Heart left ventricle (tissue), 16 donors: ENCODE measurements at places on chromosomes 2 and 18. TPM values are rescaled to one million over a fixed set of nuclear protein-coding genes. Genes with fewer than 3 reads are reported as not detected.

- DNase-seq, result no peak
Observed at GRCh38 chr2:234674781-234675201, 177.9 kb upstream of the ARL4C start.

The LYPD6B gene
- total RNA-seq, result not detected

DNA sequence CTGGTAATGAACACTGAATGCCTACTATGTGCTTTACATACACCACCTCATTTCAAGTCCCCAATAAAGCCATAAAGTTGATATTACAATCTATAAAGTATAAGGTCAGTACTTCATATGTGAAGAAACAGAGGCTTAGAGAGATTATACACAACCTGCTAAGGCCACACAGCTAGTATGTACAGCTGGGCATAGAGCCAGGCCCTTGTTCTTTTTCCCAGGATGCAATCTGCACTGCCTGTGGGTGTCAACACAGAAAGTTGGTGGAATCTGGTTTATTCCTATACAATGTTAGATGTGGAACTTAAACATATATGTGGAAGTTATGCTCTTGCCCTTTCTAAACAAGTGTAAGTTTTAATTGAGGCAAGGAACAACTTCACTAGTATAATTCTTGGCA, 32.8 kb downstream of the INSIG2 start:
- DNase-seq, result no peak

DNA sequence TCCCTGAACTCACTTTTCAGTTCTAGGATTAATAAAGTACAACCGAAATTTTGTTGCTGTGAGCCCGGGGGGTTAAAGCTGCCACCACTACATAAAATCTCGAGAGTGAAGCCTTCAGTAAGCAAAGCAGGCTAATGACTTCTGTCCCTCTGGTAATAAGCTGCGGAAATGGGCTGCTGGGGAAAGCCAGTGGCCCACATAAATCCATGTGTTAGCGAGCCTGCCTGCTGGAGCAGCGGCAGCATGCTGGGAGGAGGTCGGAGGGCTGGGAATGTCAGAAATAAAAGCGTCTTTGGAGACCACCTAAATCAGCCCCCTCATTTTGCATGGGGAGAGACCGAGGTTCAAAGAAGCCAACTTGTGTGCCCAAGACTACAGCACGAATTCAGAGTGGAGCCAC, 371.7 kb downstream of the TNS1 start:
- no peak for DNase-seq

The SH3RF3 gene
- 12.4 TPM for total RNA-seq

GRCh38 chr2:219857751-219858150, 230.3 kb downstream of the SLC4A3 start:
- DNase-seq, result no peak

GRCh38 chr18:22300665-22301636, 116.8 kb downstream of the CTAGE1 start:
- no peak for DNase-seq

GRCh38 chr2:36380624-36381481, 25.3 kb downstream of the CRIM1 start:
- DNase-seq, result no peak

The SKOR2 gene
- total RNA-seq, result not detected
